ENCODE measurements at places on chromosomes 5 and 9.

- H3K36me3 ChIP-seq = no peaks in the 10 kb centered on the region
- H3K27me3 ChIP-seq = no peaks in the 10 kb centered on the region
- no peak overlapping the region for H3K4me3 ChIP-seq
- no peaks in the 10 kb centered on the region for H3K4me1 ChIP-seq
- DNase-seq = no peak
These were observed 19.6 kb upstream of the TIFAB start for GRCh38 chr5:135471726-135472125.

GRCh38 chr9:115261656-115262081 lies 143.7 kb upstream of the TNC start:
- no peak overlapping the region for H3K27ac ChIP-seq
- DNase-seq = no peak
- no peaks in the 10 kb centered on the region for H3K27me3 ChIP-seq
- no peak overlapping the region for H3K4me3 ChIP-seq
- no peaks in the 10 kb centered on the region for H3K4me1 ChIP-seq

DNA sequence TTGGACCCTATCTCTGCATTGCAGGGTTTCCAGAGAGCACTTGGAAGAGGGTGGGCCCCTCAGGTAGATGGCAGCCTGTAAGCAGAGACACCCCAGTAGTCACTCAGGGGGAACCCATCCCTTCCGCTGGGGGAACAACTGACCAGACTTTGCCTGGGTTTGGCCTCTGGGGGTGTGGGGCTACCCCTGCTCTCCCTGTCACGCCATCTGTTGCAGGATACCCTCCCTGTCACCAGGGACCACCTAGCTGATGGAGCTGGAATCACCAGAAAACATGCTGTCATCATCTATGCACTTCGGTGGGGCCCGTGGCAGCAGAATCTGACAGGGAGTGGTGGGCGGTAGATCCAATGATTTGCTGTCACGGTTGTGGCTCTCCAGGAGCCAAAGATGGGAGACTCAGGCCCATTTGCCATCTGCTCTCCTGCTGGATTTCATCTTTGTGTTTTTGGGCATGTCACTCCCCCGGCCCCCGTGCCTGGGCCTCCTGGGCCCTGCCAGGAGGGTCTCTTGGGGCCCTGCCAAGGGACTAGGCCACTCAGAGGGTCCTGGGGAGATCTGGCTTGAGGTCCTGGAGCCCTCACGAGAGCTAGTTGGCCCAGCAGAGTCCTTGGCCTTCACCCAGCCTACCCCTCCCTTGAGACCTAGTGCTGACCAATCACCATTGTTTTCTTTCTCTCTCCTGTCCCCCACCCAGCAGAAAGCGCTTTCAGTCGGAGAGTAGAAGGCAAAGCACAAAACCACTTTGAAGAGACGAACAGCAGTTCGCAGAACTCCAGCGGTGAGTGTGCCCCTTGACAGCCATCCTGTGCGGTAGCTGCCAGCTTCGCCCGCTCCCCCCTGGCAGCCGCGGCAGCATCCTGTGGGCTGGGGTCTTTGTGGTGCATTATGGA lies 45.9 kb downstream of the AMBP start:
- H3K36me3 ChIP-seq = no peaks in the 10 kb centered on the region
- no peaks in the 10 kb centered on the region for H3K4me1 ChIP-seq
- H3K27me3 ChIP-seq = no peaks in the 10 kb centered on the region
- no peak overlapping the region for H3K27ac ChIP-seq
- DNase-seq = no peak
- no peak overlapping the region for H3K4me3 ChIP-seq

DNA sequence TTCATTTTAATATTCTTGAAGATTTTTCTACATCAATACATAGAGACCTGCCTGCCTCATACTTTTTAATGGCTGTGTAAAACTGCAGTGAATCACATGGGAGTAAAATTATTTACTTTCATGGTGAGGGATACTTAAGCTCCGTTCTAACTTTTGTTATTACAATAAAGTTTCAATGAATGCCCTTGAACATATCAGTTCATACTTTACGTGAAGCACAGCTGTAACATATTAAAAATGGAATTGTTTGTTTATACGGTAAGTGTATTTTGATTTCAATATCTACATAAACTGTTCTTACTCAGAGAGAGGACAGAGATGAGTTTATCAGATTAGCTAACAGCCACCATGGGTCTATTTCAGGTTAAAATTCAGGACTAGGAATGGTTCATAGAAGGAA lies 155.1 kb downstream of the NR3C1 start:
- no peak overlapping the region for H3K4me3 ChIP-seq
- DNase-seq = no peak
- no peaks in the 10 kb centered on the region for H3K36me3 ChIP-seq
- peaks cover 8% of the 10 kb centered on the region for H3K4me1 ChIP-seq
- H3K27me3 ChIP-seq = no peaks in the 10 kb centered on the region
- H3K27ac ChIP-seq = no peak overlapping the region

DNA sequence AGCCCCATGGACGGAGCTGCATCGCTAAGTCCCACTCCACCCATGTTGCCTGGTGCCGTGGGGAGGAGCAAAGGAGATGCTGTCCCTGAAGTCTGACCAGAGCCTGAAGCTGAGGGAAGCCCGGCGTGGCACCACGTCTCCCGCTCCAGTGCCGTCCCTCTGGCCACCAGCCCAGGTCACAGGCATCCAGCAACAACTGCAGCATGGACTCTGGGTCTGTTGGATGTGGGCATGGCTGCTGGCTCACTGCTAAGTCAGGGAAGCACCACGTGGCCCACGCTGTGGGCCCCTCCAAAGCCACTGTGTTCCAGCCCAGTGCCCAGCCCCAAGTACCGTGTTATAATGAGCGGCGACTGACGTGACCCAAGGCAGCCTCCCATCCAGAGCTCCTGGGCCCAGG lies 112.6 kb downstream of the SYK start:
- no peak for DNase-seq
- H3K36me3 ChIP-seq = no peaks in the 10 kb centered on the region
- no peak overlapping the region for H3K27ac ChIP-seq
- no peak overlapping the region for H3K4me3 ChIP-seq
- H3K4me1 ChIP-seq = no peaks in the 10 kb centered on the region

DNA sequence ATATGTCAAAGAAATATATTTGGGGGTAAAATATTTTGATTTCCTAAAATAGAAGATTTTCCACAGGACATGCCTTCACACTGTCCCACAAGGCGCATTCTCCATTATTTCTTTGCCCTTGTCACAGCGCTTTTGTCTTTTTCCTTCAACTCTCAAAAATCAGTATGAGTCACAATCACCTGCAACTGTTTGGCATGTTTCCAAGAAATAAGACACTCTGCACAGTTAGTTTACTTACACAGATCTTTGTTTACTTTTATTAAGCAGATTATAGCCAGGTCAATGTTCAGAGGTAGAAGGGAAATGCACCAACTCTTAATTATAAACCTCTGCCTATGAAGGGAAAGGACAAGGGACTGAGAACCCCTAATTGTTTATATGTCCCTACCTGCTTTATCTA lies 9.5 kb downstream of the CEMIP2 start:
- DNase-seq = no peak
- no peak overlapping the region for H3K4me3 ChIP-seq
- no peak overlapping the region for H3K27ac ChIP-seq
- no peaks in the 10 kb centered on the region for H3K27me3 ChIP-seq
- H3K36me3 ChIP-seq = no peaks in the 10 kb centered on the region

GRCh38 chr5:112694853-112695709 lies 42.6 kb upstream of the APC start:
- no peaks in the 10 kb centered on the region for H3K36me3 ChIP-seq
- no peaks in the 10 kb centered on the region for H3K4me1 ChIP-seq
- no peak overlapping the region for H3K27ac ChIP-seq
- H3K27me3 ChIP-seq = no peaks in the 10 kb centered on the region
- DNase-seq = no peak
- no peak overlapping the region for H3K4me3 ChIP-seq

Data from Peyer's patch (tissue), 4 donors.